Activated CD8-positive, alpha-beta T cell treated with anti-CD3 and anti-CD28 coated beads for 36 hours (primary cell): ENCODE measurements at places on chromosomes 13 and 19. TPM values are rescaled to one million over a fixed set of nuclear protein-coding genes. Genes with fewer than 3 reads are reported as not detected.

The WASF3 gene
- total RNA-seq = 0.07 TPM

GRCh38 chr13:90763476-90764150 is 583.9 kb upstream of the MIR17HG start:
- no peak overlapping the region for H3K4me3 ChIP-seq
- no peak for DNase-seq
- no peaks in the 10 kb centered on the region for H3K4me1 ChIP-seq

- H3K36me3 ChIP-seq = no peaks in the 10 kb centered on the region
- H3K27me3 ChIP-seq = no peaks in the 10 kb centered on the region
- no peak overlapping the region for H3K4me3 ChIP-seq
- H3K27ac ChIP-seq = no peak overlapping the region
- DNase-seq = no peak
These were observed 1730.1 kb upstream of the PRR20A start for GRCh38 chr13:55410398-55411330.

GRCh38 chr13:22455036-22455435 is 725.7 kb upstream of the SGCG start:
- DNase-seq = no peak
- no peaks in the 10 kb centered on the region for H3K4me1 ChIP-seq
- H3K27ac ChIP-seq = no peak overlapping the region
- H3K27me3 ChIP-seq = no peaks in the 10 kb centered on the region
- no peaks in the 10 kb centered on the region for H3K36me3 ChIP-seq
- H3K4me3 ChIP-seq = no peak overlapping the region

The ASF1B gene
- 55.3 TPM for total RNA-seq

GRCh38 chr19:51470966-51471365 is 7.4 kb upstream of the CEACAM18 start:
- no peaks in the 10 kb centered on the region for H3K36me3 ChIP-seq
- H3K4me3 ChIP-seq = no peak overlapping the region
- H3K27me3 ChIP-seq = peaks cover 24% of the 10 kb centered on the region
- no peak for DNase-seq
- no peak overlapping the region for H3K27ac ChIP-seq
- H3K4me1 ChIP-seq = peaks cover 30% of the 10 kb centered on the region

The ZNF57 gene
- 5.0 TPM for total RNA-seq
